ENCODE measurements at places on chromosomes 5 and 9.

DNA sequence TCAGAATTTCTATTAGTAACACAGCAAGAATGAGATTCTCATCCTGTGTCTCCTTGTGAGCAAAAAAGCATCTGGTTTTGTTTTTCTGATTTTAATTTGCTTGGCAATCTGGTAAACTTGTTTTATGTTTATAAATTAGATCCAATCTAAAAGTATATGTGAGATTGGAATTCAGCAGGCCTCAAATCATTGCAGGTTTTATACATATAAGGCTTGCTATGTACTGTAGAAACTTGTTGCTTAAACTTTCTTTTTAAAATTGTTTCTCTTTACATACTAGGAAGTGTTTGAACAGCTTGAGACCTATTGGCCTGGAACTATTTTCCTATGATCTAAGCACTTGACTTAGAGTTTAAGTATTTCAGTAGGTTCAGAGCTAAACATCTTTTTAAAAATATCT lies 1037.8 kb downstream of the NR2F1-AS1 start:
- no peak for DNase-seq

GRCh38 chr9:87179553-87180340 lies 232.4 kb upstream of the GAS1 start:
- DNase-seq: peak; percentile 59

DNA sequence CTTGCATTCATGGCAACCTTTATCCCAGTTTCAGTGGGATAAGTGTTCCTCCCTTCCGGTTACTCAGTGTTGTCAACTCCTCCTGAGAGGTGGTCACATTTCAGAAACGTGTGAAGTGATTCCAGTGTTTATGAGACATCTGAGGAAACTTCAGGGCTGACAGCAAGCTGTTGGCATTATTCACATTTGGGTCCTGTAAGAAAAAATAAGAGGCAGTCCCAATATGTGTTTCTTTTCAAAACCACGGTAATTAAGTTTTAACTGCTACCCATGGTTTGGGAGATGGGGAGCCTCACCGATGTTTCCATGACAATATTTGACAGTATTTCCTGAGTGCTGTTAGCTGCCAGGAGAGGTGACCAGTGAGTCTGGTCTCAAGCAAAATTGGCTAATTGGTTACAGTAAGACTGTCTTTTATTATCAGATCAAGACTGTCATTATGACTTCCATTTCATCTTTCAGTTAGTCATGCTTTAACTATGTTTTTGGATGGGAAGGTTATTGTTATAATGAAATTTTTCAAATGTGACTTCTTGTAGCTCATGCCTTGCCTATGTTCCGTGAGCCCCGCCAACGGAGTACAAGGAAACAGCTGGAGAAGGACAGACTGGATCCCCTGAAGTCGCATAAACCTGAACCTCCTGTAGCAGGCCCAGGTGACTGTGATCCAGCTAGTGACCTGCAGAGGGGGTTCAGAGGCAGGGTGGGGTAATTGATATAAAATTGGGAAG lies 115.3 kb downstream of the GDNF start:
- no peak for DNase-seq

GRCh38 chr9:17484906-17485305 lies 94.0 kb upstream of the SH3GL2 start:
- DNase-seq: no peak

DNA sequence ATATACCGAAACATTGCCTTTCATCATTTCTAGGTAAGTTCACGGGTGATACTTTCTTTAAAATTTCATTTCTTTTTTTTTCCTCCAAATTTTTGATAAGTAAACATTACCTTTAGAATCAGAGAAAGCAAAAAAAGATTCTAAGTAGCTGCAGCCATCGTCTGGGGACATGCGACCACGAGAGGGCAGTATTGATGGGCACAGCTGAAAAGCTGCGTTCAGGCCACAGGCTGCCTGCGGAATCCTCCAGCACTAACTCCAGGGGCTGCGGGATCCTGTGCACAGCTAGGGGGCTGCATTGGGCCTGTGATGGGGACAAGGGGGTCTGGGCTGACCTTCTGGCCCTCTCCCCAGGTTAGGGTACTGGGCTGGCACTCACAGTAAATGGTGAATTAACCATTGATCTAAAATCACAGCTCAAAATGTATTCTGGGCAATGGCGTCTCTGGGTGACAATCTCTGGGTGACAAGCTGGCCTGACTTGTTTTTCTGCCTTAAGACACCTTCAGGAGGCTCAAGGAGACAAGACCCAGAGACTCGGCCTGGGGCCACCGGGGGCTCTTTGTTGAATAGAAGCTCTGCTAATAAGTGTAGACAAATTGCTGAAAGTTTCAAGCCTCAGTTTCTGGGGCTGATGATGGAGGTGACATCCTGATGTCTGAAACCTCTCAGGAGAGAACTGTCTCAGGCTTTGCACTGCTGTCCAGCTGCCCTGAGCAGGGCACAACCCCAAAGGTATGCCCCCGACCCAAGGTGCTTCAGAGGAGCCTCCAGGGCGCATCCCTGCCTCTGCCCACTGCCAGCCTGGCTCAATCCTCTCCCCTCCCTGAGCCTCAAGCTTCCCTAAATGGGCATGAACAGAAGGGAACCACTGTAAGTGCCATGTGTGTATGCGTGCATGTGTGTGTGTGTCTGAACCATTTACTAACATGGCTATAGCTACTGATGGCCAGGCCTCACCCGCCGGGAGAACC lies 44.3 kb upstream of the SARDH start:
- DNase-seq: peak; percentile 88

- peak; percentile 77 for DNase-seq
Observed at GRCh38 chr9:34984049-34984448, 5.5 kb upstream of the DNAJB5 start.

GRCh38 chr5:115541611-115542010 lies 3.0 kb downstream of the FEM1C start:
- DNase-seq: no peak

DNA sequence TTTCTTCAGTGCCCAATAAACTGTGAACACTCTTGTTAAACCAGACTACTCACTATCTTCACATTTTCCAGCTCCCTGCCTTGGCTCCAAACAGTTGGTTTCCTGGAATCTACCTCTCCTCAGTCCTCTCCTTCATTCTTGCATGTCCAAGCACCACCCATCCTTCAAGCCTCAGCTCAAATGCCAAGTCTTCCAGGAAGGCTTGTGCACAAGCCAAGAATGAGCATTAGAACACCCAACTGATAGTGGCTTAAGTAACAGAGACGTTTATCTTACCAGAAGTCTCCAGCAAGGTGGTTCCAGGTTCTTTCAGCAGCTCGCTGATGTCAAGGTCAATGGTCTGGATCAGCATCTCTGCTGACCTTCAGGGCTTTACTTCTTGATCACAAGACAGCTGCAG lies 60.1 kb downstream of the PTPDC1 start:
- DNase-seq: no peak

DNA sequence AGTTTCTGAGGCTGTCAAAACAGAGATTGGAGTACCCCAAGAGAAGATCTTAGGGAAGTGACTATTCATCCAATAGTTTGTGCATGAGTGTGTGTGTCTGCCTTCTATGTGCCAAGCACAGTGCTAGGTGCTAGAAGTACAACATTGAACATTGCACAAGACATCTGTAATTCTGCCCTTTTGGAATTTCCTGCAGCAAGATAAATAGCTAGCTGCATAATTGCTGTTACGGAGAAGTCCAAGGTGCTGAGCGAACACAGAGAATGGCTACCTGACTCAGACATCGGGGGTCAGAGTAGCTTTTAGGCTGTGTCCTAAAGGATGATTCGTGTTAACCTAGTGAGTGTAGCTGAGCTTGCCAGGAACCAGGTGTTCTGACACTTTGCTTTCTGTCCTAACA lies 44.8 kb downstream of the PAPPA start:
- DNase-seq: peak; percentile 59

DNA sequence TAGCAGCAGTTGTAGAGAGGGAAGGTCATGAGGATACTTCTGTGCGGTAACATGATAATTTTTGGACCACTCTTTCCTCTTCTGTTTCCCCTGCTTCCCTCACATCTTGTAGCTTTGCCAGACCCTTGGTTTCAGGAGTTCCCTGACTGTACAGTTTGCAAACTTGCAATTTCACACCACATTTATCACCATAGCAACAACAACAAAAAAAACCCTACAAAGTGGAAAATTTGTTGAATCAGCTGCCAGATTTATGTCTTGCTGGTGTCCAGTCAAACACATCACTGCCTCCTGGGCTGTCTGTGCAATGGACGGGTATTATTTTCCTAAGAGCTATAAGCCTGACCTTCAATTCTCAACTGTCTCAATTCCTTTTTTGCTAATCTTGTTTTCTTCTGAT lies 751.6 kb downstream of the TLR4 start:
- DNase-seq: no peak

DNA sequence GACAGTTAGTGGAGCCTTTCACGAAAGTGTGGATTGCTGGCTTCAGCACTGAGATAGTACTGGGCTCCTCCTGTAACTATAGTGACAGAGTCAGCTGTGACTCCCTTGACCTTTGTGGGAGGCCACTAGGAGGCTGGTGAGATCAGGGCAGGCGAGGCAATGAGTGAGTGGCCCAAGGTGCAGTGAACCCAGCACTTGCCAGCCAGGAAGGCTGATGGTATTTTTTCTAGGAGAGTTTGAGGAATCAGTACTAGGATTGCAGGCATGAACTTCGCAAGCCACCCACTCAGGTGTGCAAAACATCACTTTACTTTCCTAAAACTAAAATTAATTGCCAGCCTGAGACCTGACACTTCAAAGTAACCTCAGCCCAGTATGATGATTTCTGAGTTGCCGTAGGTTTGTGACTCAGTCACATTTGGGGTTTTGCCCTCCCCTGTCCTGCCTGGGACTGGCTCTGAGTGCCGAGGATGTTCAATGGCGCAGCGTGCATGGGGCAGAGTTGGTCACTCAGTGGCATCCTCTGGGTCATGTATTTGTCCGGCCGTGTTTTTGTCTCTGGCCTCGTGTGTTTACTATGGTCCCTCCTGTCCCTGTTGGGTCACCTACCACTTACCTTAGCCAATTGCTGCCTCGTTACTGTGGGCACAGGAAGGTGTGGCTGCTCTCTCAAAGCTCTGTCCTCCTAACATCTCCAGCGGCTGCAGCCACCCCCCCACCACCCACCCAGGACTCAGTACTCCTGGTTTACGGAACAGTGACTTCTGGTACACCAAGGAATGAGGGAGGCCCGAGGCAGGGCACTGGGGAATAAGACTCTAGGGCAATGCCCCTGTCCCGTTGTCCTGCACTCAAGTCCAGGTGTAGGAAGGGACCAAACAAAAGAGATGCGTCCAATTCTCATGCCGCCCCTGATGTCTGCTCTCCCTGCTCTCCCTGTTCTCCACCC lies 67.2 kb downstream of the IL31RA start:
- peak; percentile 56 for DNase-seq

- DNase-seq: peak; percentile 73
Observed at GRCh38 chr9:91534374-91534773, 110.7 kb upstream of the NFIL3 start.

DNA sequence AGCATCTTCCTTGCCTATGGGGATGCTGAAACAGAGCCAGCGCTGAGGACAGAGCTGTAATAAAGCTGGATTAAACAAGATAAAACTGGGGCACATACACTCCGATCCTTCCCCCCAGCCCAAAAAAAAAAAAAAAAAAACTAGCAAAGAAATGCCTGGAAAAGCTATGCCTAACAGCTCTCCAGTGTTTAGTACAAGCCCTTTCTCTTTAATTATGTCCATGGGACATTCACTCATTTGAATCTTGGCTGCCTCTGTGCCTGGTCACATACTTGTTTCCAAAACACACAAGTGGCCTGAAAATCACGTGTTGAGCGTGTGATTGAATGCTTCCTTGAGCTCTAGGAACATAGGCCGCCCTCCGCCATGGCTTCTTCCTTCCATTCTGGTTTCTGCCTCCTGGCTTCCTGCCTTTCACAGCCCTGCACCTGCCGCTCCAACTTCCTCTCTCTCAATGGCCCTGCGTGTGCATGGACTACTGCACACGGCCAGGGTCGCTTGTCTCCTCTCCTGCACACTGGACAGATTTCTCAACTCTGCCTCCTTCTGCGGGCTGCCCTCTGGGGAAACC lies 111.0 kb upstream of the RETREG1 start:
- DNase-seq: no peak

- DNase-seq: peak; percentile 81
Observed at GRCh38 chr5:137954131-137954879, 65.0 kb downstream of the PKD2L2 start.

DNA sequence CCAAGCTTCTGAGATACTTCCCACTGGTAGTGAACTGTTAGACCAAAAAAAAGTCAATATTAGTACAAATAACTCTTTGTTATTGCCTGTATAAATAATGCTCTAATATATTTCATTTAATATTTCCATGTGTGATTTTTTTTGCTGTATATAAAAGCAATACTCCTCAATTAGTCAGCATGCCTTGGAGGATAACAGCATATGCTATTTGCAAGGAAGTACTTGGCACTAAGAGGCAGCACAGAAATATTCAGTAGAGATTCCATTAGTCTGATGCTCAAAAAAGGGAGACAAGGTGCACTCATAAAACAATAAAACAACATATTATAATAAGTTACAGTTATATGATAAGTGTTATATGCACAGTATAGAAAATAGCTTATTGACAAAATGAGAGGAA lies 296.6 kb upstream of the MPDZ start:
- DNase-seq: no peak

GRCh38 chr5:181042722-181043121 lies 2.7 kb downstream of the BTNL9 start:
- DNase-seq: no peak

DNA sequence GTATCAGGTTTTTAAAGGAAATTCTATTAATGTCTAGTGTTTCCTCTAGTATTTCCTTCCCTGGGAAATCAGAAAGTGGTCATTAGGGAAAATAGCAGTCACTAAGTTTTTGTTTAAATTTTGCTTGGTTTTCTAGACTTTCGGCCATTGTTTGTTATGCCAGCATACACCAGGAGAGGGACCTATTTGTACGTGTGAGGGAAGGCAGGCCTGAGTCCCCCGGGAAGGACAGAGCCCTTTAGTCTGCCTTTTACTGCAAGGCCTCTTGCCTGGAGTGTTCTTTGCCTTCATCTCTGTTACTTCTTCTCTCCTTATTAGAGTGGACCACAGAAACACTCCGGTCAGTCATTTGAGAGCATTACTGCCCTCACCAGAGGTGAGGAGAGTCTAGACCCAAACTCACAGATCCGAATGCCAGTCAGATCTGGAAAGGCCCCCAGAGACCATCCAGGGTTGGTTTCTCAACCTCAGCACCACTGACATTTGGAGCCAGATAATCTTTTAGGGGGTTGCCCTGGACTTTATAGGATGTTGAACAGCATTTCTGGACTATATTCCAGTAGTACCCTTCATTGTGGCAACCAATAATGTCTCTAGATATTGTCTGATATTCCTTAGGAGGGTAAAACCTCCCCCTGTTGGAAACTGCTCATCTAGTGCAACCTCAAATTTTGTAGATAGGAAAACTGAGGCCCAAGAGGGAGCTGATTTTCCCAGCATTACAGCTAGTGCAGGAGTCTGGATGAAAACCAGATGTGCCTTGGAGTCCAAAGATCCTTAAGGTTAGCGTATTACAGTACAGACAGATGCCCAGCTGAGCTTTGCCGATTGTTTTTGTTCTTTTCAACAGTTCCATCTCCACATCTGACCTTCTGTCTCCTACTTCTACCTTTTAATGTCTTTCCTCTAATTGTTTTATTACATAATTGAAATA lies 93.0 kb upstream of the NIPAL4 start:
- peak; percentile 86 for DNase-seq

DNA sequence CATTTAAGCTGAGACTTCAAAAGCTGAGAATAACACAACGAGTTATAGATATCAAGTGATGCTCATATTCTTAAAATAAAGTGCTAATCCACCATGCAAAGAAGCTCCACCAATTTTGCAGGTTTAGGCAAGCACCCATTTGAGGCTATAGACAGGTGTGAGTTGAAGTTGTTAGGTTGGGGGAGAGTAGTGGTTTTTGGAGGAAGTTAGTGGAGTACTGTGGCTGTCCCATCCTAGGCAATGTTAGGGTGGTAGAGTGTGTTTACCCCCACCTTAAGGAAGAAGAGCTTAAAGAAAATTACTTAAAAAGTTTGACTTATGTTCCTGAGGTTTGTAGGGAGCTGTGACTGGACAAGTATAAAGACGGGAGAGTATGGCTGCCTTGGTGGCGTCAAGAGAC lies 98.9 kb upstream of the MAN2A1 start:
- no peak for DNase-seq
